RPMI8226 (cell line): ENCODE measurements at places on chromosomes 5 and 9.
A peak's percentile ranks its signal among the peaks of the same experiment; 100 is the strongest.

- no peak for DNase-seq
Observed at GRCh38 chr5:134840811-134841210, 5.0 kb upstream of the C5orf24 start.

DNA sequence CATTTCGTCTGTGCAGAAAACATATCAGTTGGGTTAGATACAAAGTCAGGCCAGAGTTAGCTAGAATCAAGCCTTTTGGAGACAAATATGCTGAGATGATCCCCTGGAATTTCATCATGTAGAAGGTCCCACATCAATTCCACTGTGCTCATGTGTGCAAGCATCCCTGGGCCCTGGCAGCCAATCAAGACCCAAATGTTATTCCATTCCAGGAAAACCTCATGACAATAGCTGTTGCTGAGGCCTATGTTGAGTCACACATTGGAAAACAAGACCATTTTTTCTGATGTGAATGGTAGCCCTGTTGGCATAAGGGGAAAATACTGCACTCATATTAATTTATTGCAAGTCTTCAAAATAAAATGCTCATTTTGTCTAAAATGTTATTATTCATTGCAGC lies 11.5 kb downstream of the SPOCK1 start:
- DNase-seq = no peak

- peak; percentile 80 for DNase-seq
Observed at GRCh38 chr9:84694248-84694647, 24.7 kb downstream of the NTRK2 start.

DNA sequence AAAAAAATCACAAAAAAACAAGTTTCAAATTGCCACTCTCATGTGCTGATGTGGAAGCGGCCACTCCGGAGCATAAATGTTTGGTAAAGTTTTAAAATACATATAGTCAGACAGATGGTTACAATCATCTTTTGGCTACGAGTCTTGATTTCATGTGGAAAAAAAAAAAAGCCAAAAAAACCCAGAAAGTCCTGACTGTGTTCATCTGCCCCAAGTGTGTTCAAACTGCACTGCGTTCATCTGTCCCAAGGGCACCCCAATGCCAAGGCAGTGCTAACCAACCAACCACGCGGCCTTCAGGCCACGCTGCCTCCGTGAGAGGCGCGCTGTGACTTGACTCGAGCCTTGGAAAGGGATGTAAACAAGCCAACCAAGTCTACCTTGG lies 127.1 kb downstream of the MYO10 start:
- no peak for DNase-seq

DNA sequence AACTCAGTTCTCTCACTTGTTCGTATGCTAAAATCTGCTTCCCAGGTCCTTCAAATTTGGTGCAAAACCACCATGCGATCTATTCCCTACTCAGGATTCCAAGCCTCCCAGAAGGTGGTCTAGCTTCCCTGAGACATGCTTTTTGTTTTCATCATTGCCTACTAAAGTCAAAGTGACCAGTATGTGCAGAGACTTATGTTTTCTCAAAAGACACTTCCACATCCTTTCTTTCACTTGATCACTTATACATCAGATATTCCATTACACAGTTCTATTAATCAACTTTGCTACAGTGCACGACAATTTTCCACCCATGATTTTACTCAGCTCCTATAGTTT lies 242.1 kb downstream of the PAPPA start:
- no peak for DNase-seq

- DNase-seq = no peak
Observed at GRCh38 chr9:8224381-8224801, 424.8 kb upstream of the DMAC1 start.

DNA sequence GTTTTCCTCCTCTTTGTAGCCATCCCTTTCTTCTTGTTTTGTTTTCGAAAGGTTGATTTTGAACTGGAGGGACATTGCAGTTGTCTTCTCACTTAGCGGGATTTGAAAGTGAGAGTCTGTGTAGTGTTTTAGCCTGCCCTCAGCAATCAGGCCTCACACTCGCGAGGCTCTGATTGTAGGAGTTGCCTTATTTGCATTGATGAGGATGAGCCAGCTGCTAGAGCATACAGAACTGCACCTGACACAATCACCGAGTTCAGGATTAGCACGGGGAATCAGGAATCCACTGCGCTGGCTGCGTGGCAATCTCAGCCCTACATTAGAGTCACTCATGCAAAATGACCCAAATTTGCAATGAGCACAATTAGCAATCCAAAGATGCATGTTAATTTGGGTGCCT lies 122.5 kb upstream of the TMEM161B start:
- DNase-seq = no peak

GRCh38 chr9:83067579-83067978 lies 4.6 kb upstream of the RASEF start:
- DNase-seq = no peak

GRCh38 chr5:56060276-56061110 lies 65.7 kb upstream of the IL6ST start:
- no peak for DNase-seq

GRCh38 chr9:87886933-87887505 lies 4.3 kb downstream of the SPATA31E1 start:
- no peak for DNase-seq

DNA sequence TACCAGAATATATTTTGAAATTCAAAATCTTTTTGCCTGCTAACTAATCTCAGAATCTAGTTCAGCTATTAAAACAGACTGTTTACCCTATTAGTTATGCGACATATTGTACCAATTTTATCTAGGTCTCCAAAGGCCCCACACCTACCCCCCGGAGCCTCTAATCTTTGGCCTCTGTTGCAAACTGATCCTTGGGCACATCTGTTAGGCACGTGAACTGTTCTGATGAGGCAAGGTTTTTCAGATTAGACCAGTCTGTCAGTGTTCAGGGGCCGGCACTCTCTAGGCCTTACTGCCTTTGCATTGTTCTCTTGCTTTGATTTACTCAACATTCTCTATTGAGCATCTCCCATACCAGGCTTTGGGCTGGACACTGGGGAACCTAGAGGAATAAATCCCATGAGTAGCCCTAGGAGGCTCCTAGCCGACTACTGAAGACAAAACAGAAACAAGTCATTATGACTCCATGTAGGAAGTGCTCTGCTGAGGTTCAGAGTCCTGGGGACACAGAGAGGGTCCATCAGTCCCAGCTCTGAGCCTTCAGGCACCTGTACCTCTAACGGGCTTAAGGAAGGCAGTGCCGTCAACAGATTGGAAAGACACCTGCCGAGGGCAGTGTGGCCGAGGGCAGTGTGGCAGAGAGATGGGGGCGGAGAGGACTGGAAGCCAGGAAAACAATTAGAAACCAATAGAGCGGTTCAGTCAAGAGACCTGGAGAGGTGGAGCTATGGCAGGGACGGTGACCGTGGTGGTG lies 245.1 kb downstream of the AOPEP start:
- DNase-seq = no peak

DNA sequence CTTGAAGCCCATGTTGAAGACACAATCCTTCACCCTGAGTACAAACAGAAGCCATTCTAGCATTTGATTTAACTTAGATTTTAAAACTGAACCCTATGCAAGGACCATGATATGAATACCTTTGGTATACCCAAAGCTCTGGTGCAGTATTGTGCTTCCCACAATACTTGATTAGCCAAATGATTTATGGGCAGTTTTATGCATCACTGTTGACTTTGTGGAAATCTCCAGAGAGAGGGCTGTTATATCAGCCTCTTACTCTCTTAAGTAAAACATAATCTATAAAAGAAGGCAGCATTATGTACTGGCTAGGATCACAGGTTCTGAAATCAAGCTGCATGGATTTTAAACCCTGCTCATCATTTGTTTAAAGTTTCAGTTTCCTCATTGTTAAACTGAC lies 762.8 kb downstream of the EFNA5 start:
- no peak for DNase-seq

- DNase-seq = peak; percentile 66
Observed at GRCh38 chr5:170640731-170641588, 137.1 kb downstream of the KCNIP1 start.

GRCh38 chr5:133240425-133241091 lies 188.7 kb downstream of the HSPA4 start:
- DNase-seq = no peak

DNA sequence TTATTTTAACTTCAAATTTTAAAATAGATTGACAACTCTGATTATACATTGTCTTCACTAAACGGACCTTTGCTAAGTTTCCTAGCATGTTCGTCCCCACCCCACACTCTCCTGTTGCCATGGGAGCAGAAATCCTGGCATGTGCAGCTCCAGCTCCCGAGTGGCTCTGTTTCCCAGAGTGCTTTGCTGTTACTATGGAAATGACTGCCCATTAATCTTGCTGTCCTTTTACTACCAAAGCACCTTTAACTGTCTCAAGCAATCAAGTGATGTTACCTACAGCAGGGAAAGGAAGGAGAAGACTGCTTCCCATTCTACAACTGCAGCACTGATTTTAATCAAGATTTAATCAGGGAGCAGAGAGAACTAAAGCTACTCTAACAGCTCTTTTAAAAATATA lies 212.0 kb upstream of the KIF2A start:
- no peak for DNase-seq

GRCh38 chr9:90872835-90873294 lies 71.2 kb downstream of the SYK start:
- DNase-seq = no peak

- DNase-seq = no peak
Observed at GRCh38 chr5:89190515-89191265, 307.7 kb upstream of the MEF2C start.

DNA sequence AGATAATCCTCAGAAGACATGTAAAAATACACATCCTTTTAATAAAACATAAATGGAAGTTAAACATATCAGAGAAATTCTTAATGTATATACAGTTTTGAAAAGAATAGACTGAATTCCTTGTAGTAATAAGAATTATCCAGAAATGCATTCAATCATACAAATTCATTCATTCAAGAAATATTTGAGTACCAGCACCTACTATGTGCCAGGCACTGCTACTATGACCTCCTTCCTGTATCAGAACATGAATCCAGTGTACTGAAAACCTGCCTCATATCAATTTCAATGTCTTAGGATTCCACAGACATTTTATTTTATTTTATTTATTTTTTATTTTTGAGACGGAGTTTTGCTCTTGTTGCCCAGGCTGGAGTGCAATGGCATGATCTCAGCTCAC lies 13.3 kb downstream of the PRKAA1 start:
- DNase-seq = no peak

DNA sequence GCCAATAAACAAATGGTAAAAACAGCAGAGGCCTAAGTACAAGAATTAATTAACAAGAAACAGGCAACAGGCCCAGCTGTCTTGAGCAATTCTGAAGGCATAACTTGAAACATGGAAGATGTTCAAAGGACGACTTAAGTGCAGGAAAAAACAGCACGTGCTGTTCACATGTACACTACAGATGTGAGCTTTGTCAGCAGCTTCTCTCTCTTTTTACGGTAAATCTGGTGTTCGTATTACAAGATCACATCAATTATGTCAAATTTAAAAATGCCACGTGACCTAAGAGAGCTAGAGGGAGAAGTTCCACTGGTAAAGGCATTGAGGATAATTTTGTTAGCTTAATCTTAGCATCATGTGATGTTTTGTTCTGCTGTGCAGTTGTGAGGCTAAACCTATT lies 281.1 kb downstream of the PSAT1 start:
- no peak for DNase-seq

DNA sequence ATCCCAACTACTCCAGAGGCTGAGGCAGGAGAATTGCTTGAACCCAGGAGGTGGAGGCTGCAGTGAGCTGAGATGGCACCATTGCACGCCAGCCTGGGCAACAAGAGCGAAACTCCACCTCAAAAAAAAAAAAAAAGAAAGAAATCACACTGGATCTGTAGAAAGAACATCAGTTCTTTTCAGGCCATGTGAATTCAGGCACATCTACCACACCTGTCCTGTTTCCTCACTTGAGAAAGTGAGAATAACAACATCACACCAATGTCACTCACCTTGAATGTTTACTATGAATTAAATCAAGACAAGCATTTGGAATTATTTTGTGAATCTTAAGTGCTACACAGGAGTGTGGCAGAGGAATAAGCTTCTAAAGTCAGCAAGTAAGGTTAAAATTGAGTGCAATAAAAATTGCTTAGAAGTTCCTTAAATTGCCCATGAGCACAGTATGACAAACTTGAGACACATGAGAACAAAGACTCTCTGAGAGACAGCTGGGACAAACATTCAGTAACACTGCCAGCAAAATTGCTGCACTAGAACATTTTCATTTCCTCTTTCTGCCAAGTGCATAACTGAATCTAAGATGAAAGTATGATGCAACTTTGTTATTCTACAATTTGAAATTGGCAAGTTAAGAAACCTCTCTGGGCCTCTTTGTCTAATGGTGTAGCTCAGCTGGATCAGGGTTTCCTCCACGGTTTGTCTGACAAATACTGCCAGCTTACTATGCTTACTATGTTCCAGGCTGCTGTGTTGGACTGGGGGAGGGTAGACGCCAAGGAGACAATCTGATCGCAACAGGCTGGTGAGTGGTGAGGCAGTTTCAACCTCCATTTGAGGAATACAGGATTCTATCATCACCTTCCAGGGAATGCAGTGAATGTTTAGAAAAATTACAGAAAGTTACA lies 1.9 kb upstream of the RIC1 start:
- peak; percentile 88 for DNase-seq

DNA sequence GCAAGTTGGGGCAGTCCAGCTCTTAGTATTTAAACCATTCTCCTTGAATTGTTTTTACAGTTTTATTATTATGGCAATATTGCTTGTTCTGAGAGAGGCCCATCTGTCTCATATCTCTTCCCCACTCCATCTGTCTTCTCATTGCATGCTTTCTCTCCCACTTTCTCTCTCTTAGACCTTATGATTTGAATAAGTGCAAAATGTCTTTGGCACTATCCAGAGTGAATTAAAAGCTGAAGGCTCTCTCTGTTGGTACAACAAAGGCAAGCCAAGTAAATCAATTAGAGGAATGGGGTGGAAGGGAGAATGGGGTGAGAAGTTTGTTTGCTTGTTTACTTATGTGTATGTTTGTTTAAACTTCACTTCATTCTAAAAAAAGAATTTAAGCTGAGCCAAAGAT lies 195.3 kb upstream of the RFX3 start:
- DNase-seq = no peak

GRCh38 chr5:73232266-73233041 lies 59.5 kb downstream of the TMEM174 start:
- peak; percentile 38 for DNase-seq

GRCh38 chr5:119032656-119033055 lies 38.2 kb upstream of the DMXL1 start:
- DNase-seq = no peak

DNA sequence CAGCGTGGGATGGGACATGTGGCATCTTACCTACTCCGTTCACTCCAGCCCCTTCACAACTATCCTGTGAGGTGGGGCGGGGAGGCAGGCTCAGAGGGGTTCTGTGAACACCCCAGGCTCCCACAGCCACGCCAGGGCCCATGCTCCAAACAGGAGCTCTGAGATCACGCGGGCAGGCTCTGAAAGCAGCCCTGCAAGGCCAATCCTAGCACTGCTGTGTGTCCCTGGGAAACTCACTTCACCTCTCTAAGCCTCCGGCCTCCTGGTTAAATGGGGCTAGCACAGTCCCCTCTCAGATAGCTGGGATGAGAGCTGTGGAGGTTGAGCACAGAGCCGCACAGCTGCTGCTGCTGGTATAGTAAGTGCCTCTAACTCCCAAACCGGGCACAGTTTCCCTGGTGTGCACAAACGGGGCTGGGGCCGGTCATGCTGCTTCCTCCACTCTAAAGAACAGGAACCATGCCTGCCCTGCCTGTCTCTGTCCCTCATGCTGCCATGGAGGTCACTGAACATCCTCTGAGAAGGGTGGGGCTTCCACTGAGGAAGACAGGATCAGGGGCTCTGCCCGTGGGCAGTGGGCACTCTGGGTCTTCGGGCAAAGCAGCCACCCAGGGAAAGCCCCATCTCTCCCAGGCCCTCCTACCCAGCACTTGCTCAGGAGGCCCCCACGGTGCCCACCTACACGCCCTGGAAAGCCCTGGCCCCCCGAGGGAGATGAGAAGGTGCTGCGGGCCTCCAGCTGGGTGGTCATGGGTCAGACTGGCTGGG lies 13.0 kb upstream of the ASS1 start:
- DNase-seq = no peak
